Tongue (tissue), 3 donors: ENCODE measurements at places on chromosomes 3 and 15.

DNA sequence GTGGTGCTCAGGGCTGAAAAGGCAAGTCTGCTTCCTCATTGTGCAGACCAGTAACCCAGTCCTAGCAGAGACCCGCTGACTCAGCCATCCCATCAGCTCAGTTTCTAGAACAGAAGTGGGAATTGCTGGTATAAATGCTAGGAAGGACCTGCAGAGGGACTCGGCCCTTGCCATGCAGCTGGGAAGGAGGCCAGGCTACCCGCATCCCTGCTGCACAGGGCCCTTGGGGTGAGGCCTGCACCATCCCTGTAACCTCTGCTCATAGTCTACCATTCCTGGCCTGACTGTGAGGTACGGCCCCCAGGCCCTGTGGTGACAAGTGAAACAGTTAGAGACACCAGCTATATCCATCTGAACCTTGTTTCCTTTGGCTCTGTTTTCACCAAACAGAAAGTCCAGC lies 23.5 kb downstream of the RAB6B start:
- DNase-seq = no peak

DNA sequence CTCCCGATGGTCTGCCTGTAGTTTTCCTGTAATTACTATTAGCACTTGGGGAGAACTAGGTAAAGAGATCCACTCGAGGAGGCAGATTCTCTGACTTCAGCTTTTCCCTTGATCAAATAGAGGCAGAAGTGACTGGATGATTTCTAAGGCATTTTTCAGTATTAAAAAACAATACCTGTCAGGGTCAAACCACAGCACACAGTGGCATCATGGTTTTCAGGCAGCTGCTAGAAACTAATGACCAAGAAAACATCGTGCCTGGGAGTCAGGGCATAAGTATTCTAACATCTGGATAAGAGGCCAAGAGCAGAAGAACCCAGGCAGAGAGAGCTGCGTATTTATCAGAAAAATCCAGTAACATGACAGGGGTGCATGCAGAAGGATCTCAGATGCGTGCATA lies 419.9 kb downstream of the TUSC7 start:
- DNase-seq = no peak

GRCh38 chr3:195032955-195033354 lies 238.0 kb downstream of the XXYLT1 start:
- DNase-seq = no peak

DNA sequence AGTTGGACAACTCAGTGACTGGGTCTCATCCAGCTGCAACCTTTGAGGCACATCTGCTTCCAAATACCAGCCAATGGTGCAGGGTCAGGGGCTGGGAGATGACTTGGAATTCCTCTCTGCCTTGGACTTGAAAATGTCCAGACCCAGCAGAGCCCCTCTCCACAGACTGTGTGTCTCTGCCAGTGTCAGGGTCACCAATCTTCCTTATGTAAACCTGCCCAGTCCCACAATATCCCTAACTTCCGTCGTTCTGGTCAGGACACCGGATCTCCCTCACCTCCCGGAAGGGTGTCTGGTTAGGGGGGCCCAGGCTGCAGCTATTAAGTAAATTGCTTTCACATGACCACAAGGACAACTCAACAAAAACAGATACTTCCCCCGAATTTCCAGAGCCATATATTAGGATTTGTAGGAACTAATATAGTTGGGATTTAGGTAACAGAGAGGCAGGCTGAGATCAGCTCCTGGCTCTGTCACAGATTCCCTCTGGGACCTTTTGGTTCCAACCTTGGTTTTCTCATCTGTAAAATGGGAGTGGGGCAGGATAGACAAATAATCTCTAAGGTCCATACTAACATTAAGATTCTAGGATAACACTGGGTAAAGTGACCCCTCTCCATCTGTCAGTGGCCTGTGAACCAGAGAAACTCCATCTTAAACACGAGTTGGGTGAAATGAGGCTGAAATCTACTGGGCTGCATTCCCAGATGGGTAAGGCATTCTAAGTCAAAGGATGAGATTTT lies 30.8 kb downstream of the IGDCC3 start:
- no peak for DNase-seq

- DNase-seq = no peak
Measured at GRCh38 chr15:76433798-76434400, 97.3 kb downstream of the ISL2 start.

DNA sequence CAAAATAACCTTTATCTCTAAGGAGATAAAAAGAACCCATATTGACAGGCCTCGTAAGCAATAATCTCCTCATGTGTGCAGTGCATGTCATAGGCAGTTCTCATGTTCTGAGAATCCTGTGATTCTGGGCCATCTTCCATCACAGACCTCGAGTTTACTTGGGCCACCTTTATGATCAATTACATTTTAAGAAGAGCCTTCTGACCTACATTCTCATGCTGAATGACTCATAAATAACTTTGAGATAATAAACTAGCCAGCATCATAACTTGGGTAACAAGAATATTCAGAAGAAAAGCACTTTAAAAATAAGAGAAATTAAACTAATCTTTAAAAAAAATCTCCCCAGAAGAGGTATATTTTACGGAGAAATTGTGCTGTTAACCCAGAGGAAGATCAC lies 310.7 kb upstream of the ZNF717 start:
- no peak for DNase-seq

DNA sequence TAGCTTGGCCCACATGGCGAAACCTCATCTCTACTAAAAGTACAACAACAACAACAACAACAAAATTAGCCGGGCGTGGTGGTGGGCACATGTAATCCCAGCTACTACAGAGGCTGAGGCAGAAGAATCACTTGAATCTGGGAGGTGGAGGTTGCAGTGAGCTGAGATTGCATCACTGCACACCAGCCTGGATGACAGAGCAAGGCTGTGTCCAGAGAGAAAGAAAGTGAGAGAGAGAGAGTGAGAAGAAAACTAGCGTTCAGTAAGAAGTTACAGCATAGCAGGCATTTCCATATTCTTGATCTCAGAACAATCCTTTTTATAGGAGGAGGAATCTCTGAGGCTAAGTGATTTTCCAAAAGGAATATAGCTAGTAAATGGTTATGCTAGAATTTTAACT lies 1076.1 kb downstream of the AGBL1 start:
- no peak for DNase-seq

DNA sequence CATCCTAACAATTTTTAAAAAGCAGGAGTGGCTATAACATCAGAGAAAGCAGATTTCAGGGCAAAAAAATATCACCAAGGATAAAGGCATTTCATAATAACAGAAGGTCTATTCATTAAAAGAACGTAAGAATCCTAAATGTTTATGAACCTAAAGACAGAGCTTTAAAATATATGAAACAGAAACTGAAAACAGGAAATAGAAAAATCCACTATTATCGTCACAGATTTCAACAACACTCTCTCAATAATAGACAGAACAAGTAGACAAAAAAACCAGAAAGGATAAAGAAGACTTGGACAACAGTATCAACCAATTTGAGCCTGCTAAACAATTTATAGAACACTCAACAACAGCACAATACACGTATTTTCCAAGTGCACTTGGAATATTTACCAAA lies 71.4 kb downstream of the FBXL22 start:
- DNase-seq = no peak

DNA sequence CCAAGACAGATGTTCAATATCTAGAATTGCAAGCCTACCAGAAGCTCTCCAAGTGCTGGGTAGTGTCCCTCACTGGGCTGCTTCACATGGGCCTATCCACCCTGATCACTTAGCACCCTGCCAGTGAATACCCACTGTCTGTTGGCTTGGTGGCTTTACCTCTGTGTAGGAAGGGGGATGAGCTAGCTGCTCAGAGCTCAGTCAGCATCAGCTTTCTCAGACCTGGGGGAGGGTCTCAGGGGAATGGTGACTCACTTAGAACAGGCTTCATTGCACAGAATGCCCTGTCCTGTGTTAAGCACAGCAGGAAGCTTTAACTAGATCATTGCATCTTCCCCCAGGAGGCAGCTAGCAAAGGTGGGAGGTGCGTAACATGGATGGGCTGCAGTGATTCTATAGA lies 209.8 kb downstream of the PDCD6IP start:
- no peak for DNase-seq

DNA sequence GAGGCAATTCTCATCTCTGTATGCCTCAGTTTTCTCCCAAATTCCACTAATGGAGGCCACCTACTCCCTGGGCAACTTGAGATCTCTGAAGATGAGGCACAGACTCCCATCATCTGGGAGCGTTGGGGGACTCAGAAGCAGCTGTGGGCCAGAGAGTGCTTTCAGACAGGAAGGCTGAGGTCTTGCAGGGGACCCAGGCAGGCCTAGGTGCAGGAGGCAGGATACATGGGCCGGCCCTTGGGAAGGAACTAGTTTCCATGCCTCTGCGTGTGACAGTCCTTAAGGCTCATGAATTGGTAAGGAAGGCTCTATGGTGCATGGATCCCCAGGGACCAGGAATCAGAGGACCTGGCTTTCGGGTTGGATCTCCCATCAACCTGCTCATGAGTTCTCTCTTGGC lies 14.5 kb downstream of the BMF start:
- no peak for DNase-seq

DNA sequence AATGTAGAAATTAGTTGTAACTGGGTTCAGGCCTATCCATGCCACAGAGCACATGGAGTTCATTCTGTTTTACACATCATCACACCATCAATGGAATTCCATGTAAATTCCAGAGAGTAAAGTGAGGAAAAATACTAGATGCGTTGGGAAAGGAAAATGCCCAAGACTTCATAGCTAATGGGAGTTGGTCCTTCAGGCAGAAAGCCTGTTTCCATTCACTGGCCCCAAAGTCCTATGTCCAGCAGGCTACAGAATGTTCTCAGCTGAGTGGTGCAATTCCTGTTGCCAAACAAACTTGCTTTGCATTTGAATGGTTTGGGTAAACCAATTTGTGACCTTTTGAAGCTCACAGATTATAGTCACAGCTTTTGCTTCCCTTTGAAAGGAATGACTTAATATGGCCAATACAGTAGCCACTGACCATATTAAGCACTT lies 164.6 kb upstream of the PFN2 start:
- DNase-seq = no peak

DNA sequence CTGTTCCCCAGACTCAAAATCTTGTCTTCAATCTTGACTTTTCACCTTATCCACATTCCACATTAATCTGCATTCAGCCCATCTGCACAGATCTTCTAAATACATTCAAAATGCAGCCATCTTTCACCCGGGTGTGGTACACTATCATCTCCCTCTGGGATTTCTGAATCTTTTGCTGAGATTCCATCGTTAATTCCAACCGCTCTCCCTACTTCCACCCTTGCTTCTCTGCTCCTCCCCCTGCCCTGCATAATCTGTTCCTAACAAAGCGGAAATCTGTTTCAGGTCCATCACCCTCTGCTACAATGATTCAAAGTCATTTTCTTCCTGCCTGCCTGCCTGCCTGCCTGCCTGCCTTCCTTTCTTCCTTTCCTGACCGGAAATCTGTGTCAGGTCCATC lies 7.9 kb upstream of the GOLGA8B start:
- no peak for DNase-seq

DNA sequence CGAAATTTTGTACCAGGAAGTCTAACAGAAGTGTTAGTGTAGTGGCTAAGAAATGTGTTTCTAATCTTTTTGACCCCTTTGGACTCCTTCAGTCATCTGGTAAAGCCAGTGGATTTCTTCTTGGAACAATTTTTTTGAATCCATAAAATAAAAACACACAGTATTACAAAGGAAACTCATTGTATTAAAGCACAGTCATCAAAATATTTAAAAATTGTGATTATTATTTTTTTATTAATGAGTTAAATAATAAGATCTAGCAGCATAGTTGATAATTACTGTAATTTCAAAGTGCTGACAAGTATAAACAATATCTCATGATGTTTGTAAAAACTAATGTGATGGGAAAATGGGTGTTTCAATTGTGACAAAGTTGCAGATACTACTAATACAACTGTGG lies 72.2 kb upstream of the LRRC3B start:
- DNase-seq = no peak

GRCh38 chr3:40908612-40909011 lies 290.7 kb upstream of the CTNNB1 start:
- no peak for DNase-seq

DNA sequence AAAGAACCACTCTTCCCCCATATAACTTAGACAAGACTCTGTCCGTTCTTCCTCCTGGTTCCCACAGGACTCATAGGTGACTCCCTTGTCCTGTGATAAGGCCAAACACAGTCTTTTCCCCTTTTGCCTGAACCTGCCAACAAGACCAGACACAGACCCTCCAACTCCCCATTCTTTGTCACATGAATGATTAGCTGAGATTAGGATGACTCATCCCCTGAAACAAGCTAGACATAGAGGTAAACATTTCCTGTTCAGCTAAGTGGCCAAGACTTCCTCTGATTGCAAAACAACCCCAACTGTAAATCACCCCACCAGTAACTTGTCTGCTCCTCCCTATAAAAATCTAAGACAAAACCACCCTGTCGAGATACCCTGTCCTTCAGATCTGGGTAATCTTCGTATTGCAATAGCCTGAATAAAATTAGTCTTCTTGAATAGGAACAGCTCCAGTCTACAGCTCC lies 11.4 kb upstream of the HTR3E start:
- DNase-seq = no peak

- DNase-seq = no peak
Measured at GRCh38 chr3:9701006-9701405, 2.6 kb upstream of the CPNE9 start.

GRCh38 chr3:113535898-113536297 lies 3.5 kb downstream of the SIDT1 start:
- DNase-seq = no peak

DNA sequence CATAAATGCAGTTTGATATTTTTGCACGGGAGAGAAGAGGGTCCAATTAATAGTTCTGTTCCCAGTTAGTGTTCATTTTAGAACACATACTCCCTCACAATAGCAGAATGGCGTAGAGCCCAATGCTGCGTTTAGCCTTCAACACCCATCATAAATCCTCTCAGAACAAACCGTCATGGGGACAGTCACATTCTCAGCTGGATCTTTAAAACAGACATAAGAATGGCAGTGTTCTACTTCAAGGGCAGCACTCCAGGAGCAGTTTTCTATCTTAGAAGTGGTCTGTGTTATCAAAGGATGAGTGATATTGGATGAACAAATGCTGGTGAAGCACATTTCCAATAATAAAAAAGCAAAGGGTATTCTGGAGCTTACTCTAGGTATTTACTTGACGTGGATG lies 230.5 kb downstream of the PDZRN3 start:
- no peak for DNase-seq

DNA sequence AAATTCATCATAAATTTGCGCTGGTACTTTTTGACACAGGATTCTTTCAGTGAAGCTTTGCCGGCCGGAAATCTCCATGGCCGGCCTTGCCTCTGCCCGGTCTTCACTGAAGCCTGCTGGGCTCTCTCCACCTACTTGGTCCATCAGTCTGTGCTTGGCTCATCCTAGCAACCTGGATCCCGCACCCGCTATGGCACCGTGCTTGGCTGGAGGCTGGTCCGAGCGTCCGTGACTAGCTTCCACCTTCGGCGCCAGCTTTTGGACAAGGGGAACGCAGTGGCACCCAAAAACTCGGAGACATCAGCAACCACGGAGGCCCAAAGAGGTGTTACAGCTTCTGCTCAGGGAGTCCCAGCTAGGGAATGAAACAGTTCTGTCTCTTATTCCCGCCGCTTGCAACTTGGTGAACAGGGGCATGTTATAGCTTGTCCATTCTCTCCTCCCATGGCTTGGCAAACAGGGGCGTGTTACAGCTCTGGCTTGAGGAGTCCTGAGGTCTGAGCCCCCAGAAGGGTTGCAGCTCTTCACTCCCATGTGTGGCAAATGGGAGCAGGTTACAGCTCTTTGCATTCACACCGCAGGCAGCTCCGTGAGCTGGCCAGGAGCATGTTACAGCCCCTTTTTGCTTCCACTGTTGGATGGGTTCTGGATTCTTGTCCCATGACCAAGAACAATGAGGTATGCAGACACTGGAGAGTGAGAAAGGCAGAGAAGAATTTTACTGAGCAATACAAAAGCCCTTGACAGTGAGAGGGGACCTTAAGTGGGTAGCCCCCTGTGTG lies 204.2 kb downstream of the DIPK2A start:
- DNase-seq = no peak

- no peak for DNase-seq
Measured at GRCh38 chr3:110644203-110644602, 427.4 kb upstream of the NECTIN3 start.
